ENCODE measurements at places on chromosomes 3 and 15.
A peak's percentile ranks its signal among the peaks of the same experiment; 100 is the strongest.

DNA sequence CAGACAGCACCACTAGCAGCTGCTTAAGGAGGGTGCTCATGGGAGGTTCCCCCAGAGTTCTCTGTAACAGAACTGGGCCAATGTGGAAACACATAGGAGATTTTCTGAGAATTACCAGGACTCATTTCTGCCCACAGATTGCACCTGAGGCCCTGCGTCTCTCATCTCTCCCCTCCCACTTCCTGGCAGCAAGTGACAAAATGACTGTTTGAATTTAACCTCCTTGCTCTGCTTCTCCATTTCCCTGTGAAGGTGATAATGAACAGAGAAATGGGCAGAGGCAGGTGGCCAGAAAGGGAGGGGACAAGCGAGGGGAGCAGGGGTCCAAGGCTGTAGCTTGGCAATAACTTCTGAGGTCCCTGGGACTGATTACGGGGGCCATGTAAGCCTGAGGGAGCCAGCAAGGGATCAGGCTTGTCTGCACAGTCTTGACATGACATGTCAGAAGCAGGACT lies 8.0 kb downstream of the EPHB1 start:
- no peak for DNase-seq

DNA sequence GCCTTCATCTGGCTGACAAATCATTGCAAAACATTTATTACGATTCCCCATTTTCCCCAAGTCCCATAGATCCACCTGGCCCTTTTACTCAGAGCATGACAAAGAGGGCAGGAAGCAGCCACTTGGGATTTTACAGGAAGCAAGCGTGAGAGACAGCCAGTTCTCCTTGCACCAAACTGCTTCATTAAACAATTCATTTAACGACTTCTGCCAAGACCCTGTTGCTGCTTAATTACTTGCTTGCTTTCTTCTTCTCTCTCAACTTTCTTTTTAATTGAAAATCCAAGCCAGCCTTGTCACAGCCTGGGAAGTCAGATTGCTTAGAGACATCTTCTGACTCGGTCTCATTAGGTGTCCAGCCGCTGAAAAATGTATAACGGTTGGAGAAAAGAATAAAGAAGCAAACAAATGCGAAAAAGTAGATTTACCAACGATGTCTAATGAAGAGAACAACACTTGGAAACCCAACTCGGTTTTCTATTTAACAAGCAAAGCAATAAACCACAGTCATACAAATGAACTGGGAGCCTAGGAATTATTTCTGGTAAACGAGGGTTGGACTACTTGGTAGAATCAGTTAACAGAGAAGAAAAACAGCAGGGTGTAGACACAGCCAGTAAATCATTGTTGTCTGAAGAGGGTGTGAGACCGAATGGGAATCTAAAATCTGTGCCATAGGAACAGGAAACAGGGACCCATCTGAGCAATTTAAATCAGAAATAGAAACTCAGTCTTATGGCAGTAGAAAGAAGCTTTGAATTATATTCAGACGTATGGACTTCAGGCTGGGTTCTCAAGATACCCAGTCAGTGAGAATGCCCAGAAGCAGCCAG lies 298.3 kb downstream of the LRRC3B start:
- peak; percentile 62 for DNase-seq

DNA sequence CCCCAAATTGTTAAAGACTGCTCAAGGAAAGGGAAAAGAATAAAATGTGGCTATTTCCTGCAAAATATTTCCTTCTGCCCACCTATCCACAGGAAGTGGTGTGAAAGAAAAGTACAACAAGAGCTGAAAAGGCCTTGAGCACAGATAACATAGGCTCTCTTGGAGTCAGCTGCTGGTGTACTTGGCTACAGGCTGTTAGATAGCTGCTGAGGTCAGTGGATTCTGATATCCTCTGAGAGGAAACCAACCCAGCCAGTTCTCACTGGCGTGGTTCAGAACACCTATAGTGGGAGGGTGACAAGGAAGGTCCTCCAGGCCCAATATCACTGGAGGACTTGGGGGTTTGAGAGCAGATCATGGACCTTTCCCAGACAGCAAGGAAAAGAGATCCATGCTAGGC lies 124.4 kb upstream of the GAP43 start:
- DNase-seq: no peak

DNA sequence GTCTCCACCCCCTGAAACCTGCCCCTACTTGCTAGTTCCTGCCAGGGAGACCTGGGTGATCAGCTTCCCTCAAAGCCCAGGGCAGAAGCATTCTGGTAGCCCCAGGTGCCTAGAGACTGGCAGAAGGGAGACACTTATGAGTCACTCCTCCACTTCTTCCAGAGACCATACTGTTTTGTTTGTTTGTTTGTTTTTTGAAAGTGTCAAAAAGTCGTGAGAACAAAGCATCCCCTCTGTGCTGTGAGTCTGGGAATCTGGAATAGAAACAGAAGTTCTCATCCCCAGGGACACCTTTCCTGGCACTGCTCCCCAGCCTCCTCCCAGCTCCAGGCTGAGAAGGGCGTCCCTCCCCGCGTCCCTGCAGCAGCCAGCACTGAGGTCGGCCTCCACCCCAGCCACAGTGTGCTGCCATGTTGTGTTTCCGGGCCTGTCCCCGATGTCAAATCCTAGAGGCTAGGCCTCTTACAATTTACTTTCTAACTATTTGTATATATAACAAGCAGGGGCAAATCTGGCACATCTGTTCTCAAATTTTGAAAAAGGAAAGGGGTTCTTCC lies 573.0 kb downstream of the RBMS3 start:
- no peak for DNase-seq

- no peak for DNase-seq
Measured at GRCh38 chr3:11713171-11713570, 69.5 kb upstream of the VGLL4 start.

GRCh38 chr3:13086531-13086981 lies 13.3 kb upstream of the IQSEC1 start:
- DNase-seq: no peak

- no peak for DNase-seq
Measured at GRCh38 chr3:8888301-8888915, 74.9 kb downstream of the RAD18 start.

GRCh38 chr3:11706604-11707003 lies 62.9 kb upstream of the VGLL4 start:
- no peak for DNase-seq

DNA sequence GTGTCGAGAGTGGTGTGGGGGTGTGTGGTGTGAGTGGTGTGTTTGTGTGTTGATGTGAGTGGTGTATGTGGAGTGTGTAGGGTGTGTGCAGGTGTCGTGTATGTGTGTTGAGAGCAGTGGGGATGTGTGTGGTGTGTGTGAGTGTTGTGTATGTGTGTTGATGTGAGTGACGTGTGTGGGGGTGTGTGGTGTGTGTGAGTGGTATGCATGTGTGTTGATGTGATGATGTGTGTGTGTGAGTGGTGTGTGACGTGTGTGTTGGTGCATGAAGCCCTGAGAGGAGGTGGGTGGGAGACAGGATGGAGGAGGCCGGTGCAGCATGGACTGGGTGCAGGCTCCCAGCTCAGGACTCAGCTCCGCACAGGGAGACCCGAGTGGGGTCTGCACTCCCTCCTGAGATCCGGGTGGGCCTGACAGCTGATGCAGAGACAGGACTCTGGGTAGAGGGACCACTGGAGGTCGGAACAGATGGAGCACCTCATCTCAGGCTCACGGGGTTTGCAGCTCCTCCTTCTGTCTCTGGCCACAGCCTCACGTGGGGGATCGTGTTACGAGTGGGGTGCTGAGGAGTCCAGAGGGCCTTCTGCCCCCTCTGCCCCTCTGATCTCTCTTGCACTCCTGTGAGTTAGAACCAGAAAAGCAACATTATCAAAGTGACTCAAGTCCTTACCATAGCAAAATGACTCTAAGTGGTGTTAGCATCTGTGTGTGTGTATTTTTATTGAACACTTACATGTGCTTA lies 41.3 kb downstream of the ARNT2 start:
- DNase-seq: no peak

GRCh38 chr3:25648925-25649830 lies 15.5 kb downstream of the TOP2B start:
- no peak for DNase-seq

DNA sequence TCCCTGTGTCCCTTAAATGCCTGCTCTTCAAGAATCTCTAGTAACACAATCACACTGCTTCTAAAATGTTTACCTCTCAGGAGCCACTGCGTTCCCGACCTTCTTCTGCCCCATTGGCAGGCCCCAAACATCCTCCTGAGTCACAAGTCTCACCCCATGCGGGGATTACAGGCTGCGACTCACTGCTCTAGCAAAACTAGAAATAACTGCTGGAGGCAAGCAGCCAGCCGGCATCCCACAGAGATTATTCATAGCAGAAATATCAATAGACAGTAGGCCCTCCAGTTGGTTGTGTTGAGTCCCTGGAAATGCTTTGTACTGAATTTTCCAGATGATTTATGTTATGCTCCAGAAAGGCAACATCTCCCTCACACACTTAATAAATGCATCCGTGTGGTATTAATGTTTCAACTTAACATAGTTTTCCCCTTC lies 64.8 kb downstream of the RFTN1 start:
- DNase-seq: peak; percentile 4

DNA sequence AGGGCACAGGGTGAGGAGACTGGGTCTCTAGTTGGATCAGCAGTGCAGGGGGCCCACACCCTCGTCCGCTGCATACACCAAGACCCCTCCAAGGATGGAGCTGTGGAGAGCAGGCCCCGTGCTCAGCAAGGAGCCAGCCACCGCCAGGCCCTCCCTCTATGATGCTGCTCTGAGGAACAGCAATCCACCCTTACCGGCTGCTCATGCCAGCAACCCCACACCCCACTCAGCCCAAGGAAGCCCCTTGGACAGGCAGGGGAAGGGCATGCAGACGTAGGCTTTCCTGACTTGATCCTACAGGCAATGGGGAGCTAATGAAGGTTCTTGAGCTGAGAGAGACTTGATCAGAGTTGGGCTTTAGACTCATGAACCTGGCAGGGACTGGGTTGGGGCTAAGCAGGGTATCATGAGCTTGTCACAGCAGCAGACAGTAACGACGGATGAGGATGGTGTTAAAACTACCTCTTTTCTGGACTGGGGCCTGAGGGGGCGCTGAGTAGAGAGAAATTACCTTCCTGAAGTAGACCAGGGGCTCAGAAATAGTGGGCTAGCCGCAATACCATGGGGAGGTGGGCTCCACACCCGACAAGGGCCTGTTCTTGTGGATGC lies 50.5 kb upstream of the FGD5 start:
- DNase-seq: no peak

- DNase-seq: no peak
Measured at GRCh38 chr3:24351779-24352469, 142.7 kb downstream of the THRB start.

- DNase-seq: no peak
Measured at GRCh38 chr3:129474984-129475804, 35.2 kb downstream of the IFT122 start.

- DNase-seq: no peak
Measured at GRCh38 chr15:89777782-89778380, 1.7 kb downstream of the MESP2 start.

GRCh38 chr15:101494251-101494796 lies 4.8 kb upstream of the PCSK6 start:
- no peak for DNase-seq

GRCh38 chr3:11717768-11718636 lies 74.3 kb upstream of the VGLL4 start:
- no peak for DNase-seq

DNA sequence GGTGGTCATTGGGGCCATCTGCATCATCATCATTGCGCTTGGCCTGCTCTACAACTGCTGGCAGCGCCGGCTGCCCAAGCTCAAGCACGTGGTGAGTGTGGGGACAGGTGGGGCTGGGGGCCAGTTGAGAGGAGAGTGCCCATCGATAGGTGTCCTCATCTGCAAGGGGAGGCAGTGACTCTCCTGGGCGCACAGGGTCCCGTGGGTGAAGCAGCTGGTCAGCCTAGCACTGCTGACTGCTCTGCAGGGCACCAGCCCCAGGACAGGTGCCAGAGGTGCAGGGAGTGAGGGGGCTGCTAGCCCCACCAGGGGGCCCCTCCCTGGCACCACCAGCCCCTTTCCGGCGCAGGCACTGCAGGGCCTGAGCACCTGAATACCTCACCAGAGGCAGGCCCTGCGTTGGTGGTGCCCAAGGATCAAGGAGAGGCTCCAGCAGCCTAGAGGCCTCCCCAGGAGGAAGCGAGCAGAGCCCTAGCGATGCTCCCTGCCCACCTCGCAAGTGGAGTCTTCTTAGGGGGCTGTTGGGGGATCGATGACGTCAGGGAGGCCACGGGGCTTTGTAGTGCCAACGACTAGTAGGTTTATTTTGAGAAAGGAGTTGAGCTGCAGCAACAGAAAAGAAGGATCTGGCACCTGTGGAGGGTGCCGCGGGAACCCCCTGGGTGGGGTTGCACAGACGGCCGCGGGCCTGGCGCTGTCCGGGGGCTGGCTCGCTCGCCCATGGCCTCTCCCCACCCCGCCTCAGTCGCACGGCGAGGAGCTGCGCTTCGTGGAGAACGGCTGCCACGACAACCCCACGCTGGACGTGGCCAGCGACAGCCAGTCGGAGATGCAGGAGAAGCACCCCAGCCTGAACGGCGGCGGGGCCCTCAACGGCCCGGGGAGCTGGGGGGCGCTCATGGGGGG lies 976 bp upstream of the ABTB1 start:
- DNase-seq: peak; percentile 75

DNA sequence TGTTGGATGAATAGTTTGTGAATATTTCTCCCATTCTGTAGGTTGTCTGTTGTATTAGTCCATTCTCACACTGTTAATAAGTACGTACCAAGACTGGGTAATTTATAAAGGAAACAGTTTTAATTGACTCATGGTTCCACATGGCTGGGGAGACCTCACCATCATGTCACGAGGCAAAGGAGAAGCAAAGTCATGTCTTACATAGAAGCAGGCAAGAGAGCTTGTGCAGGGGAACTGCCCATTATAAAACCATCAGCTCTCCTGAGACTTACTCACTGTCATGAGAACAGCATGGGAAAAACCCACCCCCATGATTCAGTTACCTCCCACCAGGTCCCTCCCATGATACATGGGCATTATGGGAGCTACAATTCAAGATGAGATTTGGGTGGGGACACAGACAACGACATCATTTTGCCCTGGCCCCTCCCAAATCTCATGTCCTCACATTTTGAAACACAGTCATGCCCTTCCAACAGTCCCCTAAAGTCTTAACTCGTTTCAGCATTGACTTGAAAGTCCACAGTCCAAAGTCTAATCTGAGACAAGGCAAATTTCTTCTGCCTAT lies 133.2 kb downstream of the LMLN start:
- DNase-seq: no peak

- no peak for DNase-seq
Measured at GRCh38 chr3:78831446-78831972, 936.3 kb downstream of the ROBO1 start.

DNA sequence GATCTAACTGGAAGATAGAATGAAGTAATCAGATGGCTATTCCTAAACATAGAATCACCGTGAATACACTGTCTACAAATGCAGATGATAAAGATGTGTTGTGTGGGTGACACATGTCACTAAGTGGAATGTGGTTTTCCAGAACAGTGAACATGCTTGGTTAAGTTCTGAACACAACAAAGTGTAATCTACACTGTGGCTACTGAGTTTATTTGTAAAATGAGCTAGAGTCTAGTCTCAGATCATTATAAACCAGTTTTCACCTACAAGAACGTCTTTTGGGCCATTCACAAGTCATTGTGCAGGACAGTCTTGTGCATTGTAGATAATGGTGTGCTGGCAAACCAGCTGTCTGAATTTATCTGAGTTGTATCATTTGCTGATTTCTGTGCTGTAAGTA lies 35.3 kb downstream of the OXNAD1 start:
- no peak for DNase-seq

- DNase-seq: no peak
Measured at GRCh38 chr3:37940242-37940908, 50.2 kb upstream of the VILL start.

Data from NCI-H1417 (cell line).